ENCODE measurements at places on chromosomes 5 and 9. TPM values are rescaled to one million over a fixed set of nuclear protein-coding genes. Genes with fewer than 3 reads are reported as not detected.

The SYK gene
- total RNA-seq = 31.6 TPM

- H3K27ac ChIP-seq = no peak overlapping the region
- H3K27me3 ChIP-seq = no peaks in the 10 kb centered on the region
- H3K36me3 ChIP-seq = no peaks in the 10 kb centered on the region
These were observed 81.0 kb downstream of the WWC1 start for GRCh38 chr5:168372356-168372946.

DNA sequence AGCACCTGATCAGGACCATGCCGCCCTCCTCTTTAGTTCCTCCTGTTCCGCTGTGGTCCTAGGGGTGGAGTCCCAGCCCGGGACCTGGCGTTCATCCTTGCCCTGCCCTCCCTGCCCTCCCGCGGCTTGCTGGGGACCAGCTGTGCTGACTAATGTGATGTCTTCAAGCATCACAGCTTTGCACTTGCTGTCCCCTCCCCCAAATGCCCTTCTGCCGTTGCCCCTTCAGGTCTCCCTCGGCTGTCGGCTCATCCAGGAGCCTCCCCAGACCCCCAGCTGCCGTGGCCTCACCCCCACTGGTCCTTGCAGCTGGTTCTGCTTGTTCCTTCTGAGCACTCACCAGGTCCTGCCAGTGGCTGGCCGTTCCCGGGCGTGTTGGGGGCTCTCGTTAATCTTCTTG, 19.9 kb downstream of the RXRA start:
- DNase-seq = no peak
- no peak overlapping the region for H3K4me3 ChIP-seq
- no peak overlapping the region for H3K27ac ChIP-seq
- no peaks in the 10 kb centered on the region for H3K36me3 ChIP-seq

The WNK2 gene
- total RNA-seq = 39.5 TPM

The FOXI1 gene
- 4.9 TPM for total RNA-seq

DNA sequence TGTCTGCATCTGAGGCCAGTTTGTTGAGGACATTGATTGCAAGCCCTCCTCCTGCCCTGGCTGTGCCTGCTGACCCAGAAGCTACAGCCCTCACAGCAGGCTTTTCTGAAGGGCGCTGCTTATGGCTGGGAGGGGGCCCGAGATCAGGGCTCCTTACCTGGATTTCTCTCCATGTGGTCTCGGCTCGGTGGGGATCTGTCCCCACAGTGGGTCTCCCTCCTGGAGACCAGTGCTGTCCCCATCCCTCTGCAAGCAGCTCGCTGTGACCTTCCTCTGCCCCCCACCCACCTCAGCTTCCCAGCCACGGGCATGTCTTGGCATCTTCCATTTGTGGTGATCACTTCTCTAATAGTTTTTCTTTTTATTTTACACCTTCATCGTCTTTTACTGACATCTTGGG, 357.9 kb downstream of the IRX2 start:
- H3K4me1 ChIP-seq = no peaks in the 10 kb centered on the region
- H3K27ac ChIP-seq = no peak overlapping the region
- no peaks in the 10 kb centered on the region for H3K36me3 ChIP-seq
- H3K27me3 ChIP-seq = no peaks in the 10 kb centered on the region
- no peak for DNase-seq

The C9orf50 gene
- total RNA-seq = not detected

The IL4 gene
- total RNA-seq = not detected

- H3K27me3 ChIP-seq = peaks cover 23% of the 10 kb centered on the region
- H3K4me3 ChIP-seq = peak overlapping the region; percentile 65
These were observed 501 bp upstream of the MAP1B start for GRCh38 chr5:72106817-72107130.

GRCh38 chr5:8184455-8185063, 315.6 kb downstream of the MTRR start:
- H3K27ac ChIP-seq = no peak overlapping the region
- no peak overlapping the region for H3K4me3 ChIP-seq
- H3K4me1 ChIP-seq = no peaks in the 10 kb centered on the region
- no peak for DNase-seq

DNA sequence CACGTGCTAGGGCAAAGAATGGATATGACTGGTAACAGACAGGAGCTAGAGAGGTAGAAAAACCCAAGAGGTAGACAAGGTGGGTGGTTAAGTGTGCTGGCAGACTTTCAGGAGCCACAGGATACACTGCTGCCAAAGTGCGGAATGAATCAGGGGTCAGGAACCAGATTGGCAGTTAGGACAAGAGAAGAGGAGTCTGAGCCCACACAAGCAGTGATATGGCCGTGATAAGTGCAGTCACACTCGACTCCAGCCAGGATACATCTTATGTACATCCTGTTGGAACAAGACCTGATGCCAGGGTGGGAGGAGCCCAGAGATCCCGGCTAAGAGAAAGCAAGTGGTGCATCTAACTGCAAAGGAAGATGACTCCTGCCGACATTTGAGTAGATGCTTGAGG, 10.0 kb downstream of the SLIT3 start:
- no peaks in the 10 kb centered on the region for H3K27me3 ChIP-seq
- DNase-seq = no peak
- H3K36me3 ChIP-seq = no peaks in the 10 kb centered on the region
- peaks cover 34% of the 10 kb centered on the region for H3K4me1 ChIP-seq
- no peak overlapping the region for H3K4me3 ChIP-seq

DNA sequence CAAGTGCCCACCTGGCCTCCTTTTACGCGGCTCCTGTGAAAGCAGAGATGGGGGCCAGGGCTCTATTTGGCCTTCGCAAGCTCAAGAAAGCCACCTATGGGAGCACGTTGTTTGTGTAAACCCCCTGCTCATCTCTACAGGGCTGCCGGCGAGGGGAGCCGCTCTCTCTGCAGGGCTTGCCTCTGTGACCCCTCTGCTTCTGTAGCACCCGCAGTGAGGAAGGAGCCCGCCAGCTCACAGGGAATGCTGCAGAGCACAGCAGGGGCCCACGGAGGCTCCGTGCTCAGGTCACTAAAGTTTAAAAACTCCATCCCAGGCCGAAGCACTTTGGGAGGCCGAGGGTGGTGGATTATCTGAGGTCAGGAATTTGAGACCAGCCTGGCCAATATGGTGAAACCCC, 376.8 kb downstream of the IRX2 start:
- H3K36me3 ChIP-seq = no peaks in the 10 kb centered on the region
- no peak overlapping the region for H3K4me3 ChIP-seq
- no peak for DNase-seq
- no peaks in the 10 kb centered on the region for H3K4me1 ChIP-seq

DNA sequence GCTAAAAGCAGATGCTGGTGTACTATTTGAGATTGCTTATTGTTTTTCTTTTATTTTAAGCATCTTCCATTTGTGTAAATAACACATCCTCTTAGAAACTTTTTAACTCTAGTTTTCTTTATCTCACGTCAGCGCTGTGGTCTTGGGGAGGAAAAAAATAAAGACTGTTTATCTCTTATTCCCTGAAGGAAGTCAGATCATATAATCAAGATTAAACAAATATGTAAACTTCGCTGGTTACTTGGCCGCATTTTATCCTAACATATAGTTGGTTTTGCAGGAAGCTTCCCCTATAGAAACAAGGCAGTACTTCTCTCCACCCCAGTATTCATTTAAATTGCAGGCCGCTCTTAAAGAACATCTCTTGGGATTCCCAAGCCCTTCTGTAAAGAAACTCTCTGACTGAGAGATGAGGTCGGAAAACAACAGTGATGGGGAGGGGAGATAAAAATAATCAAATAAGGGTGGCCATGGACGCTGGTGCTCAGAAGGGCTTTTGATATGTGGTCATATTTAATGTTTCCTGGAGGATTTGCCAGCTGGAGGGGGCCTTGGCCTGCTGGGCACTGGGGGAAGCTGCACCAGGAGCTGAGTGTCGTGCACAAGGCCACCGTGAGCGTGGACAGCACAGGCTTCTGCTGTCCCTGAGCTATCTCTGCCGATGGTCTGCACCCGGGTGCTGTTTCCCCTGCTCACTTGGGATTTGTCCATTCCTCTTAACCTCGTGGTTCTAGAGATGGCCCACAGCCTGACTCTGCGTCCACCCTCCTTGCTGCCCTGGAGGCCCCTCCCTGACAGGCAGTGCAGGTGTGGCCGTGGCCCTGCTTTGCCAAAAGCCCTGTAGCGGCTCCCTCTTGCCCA, 23.8 kb downstream of the NEURL1B start:
- peaks cover 18% of the 10 kb centered on the region for H3K4me1 ChIP-seq
- H3K27ac ChIP-seq = no peak overlapping the region
- H3K27me3 ChIP-seq = no peaks in the 10 kb centered on the region
- no peak for DNase-seq
- peaks cover 1% of the 10 kb centered on the region for H3K36me3 ChIP-seq
